ENCODE measurements at places on chromosomes 6 and 20.

DNA sequence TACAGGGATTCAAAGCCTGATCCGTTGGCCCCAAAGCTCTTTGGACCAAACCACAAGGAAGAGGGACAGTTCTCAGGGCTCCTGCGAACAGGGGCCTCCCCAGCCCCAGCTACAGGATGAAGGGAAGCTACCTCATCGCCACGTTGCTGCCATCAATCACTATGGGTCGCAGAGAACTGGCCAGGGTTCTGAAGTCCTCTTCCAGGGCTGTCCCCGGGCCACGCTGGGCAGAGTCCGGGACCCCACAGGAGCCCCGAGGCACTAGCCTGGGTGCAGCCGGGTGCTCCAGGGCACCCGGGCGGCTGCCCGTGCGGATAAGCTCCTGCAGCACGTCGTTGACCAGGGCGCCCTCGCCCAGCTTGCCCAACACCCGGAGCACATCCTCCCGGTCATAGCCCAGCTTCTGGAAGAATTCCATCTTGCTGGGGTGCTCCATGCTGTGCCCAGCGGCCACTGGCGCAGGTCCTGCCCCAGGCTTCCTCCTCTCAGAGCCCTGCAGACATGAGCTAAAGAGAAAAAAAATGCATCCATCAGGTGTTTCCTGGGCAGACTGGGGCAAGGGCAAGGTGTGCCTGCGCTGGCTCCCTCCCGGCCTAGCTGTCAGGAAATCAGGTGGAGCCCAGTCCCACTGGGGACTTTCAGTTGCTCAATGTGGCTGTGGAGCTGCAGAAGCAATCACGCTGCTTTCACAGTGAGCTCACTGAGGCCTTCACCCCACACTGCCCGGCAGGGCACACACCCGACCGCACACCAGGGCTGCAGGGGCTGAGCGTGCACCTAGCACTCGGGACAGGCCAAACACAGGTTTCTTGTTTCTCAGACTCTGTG lies 10.5 kb downstream of the ZC3H12D start:
- DNase-seq: no peak

DNA sequence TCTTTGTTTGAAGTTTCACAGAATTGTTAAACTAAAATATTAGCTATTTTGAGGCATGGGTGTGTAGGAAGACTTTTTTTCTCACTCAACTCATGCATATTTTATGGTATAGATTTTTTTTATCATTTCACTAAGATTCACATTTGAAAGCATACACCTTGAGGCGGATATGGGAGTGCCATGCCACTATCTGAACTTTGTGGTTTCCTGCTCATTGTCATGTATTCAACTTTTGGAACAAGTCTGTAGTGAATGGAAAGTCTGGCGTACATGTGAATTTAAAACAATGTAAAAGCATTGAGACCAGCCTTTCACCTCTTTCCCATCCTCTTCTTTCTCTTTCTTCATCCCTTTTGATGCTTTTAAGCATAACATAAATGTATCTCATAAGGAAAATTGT lies 147.9 kb downstream of the TPBG start:
- DNase-seq: no peak

DNA sequence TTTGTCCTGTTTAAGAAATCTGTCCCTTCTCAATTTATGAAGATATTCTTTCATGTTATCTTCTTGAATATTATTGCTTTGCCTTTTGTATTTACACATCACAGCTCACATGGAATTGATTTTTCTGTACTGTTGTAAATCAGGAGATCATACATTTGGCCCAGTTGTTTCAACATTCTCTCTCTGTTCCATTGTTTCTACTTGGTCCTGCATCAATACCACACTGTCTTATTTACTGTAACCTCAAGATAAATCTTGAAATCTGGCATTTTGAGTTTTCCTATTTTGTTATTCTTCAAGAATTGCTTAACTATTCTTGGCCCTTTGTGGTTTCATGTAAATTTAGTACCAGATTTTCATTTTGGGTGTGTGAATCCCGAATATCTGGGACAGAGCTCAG lies 121.7 kb upstream of the CCN2 start:
- DNase-seq: no peak

GRCh38 chr6:153099636-153100035 lies 31.4 kb downstream of the RGS17 start:
- no peak for DNase-seq

GRCh38 chr6:43247114-43247999 lies 4.1 kb downstream of the TTBK1 start:
- peak; percentile 61 for DNase-seq

- no peak for DNase-seq
These were observed 25.0 kb upstream of the FAM217A start for GRCh38 chr6:4103929-4104328.

DNA sequence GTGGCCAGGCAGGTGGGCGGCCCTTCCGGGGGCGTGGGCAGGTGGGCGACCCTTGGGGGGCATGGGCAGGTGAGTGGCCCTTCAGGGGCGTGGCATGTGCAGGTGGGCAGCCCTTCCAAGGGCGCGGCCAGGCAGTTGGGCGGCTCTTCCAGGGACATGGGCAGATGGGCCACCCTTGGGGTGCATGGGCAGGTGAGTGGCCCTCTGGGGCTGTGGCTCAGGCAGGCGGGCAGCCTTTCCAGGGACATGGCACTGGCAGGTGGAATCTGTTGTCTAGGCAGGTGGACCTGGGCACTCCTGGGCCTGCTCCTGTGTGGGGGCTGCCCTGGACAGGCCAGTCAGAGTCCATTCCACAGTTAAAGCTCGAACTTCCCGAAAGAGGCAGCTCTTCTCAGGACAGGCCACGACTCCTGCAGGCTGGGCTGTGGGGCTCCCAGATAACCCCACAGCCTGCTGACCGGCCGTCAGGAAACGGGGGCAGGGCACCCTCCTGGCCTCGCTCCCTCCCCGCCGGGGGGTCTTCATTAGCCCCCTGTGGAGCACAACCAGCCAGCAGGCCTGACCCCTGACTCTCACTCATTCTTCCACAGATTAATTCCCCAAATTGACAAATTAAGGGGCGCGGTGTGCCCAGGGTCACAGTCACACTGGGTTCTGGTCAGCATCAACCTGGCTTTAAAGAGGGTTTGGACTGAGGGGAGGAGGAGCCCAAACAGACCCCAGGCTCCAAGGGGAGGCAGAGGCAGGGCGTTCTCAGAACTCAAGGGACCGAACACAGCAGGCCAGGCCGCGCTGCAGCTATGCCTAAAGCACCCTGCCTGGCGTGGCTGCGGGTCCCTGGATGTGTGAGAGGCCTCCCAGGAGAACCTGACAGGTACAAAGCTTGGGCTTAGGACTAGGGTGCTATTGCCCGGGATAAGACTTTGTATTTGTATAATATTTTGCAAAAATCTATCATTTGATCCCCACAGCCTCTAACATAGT lies 130.0 kb downstream of the DLL1 start:
- no peak for DNase-seq

GRCh38 chr6:81734081-81734480 lies 18.4 kb downstream of the TENT5A start:
- peak; percentile 50 for DNase-seq

DNA sequence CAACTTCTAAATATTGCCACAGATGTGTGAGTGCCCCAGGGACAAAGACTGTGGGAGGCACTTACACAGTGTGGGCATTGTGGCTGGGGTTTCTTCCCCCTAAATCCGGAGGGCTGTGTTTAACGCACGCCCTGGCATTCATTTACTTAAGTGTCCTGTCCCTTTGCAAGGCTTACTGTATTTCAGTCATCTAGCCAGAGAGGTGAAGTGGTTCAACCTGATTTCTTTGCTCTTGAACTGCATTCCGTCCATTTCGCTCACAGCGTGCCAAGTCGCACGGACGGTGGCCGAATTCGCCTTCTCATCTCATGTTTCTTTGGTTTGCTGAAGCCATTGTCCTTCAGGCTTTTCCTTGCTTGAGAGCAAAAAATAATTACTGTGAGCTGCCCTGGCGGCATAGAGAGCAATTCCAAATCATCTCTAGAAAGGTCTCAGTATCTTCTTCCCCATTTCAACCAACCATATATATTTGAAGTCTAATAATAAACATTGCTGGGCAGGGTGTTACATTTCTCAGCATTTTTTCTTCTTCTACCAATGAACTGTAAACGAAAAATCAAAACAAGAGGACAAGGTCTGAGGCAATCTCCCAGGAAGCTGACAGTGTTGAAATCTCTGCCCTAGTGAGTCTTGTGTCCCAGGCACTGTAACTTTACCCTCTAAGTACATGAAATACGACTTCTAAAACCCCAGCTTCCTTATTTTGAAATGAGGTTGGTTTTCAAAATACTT lies 16.9 kb downstream of the SYTL3 start:
- peak; percentile 99 for DNase-seq

DNA sequence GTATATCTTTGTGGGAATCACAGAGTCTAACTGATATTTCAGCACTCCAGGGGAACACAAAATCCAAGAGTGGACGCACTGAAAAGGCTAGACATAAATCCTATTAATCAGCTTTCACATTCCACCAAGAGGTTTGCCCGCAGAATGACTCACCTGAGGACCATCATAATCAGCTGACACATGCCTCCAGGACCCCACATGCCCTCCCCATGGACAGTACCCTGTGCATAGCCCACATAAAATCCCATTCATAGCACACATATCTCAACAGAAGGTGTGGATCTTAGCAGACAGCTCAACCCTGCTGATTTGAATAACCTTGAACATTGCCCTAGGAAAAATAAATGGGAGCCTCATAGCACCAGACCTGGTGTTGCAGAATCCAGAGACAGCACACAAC lies 246.8 kb upstream of the TENT5A start:
- DNase-seq: no peak

GRCh38 chr6:107867302-107867615 lies 43.1 kb upstream of the SCML4 start:
- no peak for DNase-seq

GRCh38 chr20:14310977-14311627 lies 26.3 kb downstream of the FLRT3 start:
- no peak for DNase-seq

DNA sequence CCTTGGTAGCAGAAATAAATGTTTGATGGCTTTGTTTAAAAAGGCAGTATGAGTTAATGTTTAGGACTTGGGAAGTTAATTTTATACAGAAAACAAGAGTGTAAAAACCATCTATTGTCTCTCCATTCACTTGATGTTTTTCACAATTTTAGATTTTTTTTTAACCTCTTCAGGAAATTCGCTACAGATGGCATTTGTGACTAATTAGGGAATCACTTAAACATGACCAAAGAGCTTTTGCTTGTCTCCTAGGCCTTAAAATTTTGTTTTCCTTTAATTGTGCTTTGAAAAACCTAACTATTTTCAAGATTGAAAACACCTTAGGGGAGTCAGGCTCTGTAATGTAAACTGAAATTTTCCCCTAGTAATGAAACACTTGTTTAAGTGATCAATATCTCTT lies 17.3 kb downstream of the TULP4 start:
- no peak for DNase-seq

DNA sequence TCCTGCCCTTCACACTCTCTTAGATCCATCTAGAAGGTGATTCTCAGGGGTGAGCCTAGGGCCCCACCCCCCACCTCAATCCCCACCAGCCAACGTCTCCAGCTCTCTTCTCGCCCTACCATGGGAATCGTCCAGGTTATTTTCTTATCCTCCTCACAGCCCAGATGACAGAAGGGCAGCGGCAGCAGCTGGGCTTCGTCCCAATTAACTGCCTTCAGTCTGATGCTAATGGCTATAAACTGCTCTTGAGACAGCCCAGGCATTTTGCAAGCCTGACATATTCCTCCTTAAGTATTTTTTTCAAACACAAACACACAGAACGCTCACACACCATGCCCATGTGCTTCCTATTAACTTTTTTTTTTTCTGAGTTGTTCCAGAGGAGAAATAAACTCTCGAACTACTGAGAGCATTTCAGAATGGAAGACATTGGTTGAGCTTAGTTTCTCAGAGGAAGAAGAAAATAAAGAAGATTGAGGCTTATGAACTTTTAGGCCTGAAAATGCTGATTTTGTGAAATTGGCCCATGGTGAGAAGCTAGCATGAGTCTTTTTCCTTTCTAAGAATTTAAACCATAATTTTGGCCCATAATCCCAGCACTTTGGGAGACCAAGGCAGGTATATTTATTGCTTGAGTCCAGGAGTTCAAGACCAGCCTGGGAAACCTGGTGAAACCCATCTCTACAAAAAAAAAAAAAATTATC lies 124.6 kb downstream of the EYA2 start:
- no peak for DNase-seq

- no peak for DNase-seq
These were observed 23.5 kb downstream of the TM9SF4 start for GRCh38 chr20:32132911-32133549.
